Stimulated activated CD8-positive, alpha-beta memory T cell treated with anti-CD3 and anti-CD28 coated beads, Interleukin-12 subunit alpha, Interleukin-12 subunit beta, amount 100 ng/mL, for 1 hour (primary cell): ENCODE measurements at places on chromosomes 16 and 17.

GRCh38 chr17:77864234-77865111 is 94.0 kb upstream of the TNRC6C start:
- no peak for DNase-seq

DNA sequence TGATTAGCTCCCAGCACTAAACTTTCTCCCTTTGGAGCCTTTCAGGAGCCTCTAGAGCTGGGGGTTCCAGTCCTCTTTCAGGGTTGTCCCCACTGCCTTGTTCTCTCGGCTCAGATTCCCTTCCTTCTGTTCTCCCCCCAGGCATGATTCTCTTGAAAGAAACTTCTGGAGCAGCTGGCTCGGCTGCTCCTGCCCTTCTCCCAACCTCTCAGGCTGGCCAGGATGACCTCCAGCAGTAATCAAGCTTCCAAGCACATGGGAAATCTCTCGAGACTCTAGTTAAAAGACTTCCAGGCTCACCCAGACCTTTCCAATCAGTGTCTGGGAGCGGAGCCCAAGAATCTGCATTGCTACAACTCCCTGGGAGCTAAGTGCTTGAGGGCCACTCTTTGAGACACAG is 3.6 kb downstream of the SDK2 start:
- no peak for DNase-seq

- DNase-seq = no peak
Observed at GRCh38 chr16:75566758-75567255, 628 bp downstream of the GABARAPL2 start.

DNA sequence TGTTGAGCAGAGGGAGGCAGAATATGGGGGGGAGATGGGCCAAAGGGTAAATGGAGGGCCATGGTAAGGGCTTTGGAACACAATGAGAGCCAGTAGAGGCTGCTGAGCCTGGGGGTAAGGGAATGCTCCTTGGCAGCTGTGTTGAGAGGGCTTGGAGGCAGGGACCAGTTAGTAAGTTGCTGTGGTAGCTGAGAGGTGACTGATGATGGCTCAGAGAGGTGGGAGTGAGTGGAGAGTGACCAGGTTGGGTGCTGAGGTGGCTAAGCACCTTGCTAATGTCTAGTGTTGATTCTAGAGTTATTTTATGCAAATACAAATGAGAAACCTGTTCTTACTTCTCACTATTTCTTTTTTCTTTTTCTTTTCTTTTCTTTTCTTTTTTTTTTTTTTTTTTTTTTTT is 10.8 kb downstream of the SBK1 start:
- DNase-seq = no peak

DNA sequence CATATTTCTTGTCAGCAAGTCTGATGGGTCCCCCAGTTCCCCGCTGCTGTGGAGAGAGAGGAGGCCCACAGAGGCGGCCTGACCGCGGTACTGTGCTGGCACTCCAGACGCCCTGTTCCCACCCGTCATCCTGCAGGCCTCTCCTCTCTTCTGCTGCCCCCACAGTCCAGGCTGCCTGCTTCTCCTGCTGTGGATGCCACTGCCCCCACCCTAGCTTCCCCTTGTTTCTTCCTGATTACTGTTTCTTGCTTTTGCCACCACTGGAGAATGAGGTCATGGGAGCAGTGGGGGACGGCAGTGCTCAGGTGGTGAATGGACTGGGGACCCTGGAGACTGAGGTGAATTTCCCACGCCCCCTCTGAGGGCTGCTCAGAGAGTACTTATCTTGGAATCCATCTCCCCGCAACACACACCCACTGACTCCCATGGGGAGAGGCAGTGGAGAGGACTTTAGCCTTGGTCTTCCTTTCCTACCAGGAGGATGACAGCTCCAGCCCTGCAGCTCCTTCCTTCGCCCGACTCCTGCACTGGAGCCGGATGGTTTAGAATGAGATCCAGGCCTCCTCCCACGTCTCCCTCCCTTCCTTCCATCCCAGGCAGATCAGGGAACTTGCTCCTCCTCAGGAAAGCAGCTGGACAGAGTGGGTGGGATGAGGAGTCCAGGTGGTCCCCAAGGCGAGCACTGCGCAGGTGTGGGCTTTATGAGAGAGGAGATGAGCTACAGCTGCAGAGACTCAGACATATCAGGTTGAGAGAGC is 60.4 kb downstream of the PLXDC1 start:
- DNase-seq = no peak

DNA sequence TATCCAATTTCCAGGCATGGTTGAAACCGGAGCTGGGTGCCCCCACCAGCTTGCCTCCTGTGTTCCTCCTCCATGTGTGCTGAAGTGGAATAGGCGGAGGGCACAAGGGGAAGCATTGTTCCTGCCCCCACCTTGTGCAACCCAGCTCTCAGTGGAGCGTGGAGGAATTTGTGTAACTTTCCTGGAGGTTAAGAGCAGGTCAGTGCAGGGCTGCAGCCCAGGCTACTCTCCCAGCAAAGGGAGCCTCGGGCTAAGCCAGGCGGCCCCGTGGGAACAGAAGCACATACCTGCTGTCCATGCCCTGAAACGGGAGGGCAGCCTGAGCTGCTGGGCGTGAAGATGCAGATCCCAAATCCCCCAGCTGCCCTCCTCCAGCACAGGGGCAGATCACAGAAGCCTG is 158.8 kb upstream of the LHX1 start:
- DNase-seq = no peak

GRCh38 chr16:75556431-75556950 is 439 bp upstream of the TMEM231 start:
- no peak for DNase-seq

GRCh38 chr17:29068818-29069217 is 25.9 kb downstream of the PIPOX start:
- no peak for DNase-seq

DNA sequence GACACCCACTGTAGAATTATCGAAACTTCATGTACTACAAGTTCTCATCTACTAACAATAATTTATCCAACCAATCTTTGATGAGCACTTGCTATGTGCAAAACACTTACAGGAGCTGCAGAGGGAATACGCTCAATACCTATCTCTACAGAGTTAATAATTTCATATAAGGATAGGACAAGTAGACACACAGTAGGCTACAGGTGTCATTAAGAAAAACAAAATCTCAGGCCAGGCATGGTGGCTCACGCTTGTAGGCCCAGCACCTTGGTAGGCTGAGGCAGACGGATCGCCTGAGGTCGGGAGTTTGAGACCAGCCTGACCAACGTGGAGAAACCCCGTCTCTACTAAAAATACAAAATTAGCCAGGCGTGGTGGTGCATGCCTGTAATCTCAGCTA is 91.3 kb upstream of the PLEKHM1 start:
- no peak for DNase-seq

DNA sequence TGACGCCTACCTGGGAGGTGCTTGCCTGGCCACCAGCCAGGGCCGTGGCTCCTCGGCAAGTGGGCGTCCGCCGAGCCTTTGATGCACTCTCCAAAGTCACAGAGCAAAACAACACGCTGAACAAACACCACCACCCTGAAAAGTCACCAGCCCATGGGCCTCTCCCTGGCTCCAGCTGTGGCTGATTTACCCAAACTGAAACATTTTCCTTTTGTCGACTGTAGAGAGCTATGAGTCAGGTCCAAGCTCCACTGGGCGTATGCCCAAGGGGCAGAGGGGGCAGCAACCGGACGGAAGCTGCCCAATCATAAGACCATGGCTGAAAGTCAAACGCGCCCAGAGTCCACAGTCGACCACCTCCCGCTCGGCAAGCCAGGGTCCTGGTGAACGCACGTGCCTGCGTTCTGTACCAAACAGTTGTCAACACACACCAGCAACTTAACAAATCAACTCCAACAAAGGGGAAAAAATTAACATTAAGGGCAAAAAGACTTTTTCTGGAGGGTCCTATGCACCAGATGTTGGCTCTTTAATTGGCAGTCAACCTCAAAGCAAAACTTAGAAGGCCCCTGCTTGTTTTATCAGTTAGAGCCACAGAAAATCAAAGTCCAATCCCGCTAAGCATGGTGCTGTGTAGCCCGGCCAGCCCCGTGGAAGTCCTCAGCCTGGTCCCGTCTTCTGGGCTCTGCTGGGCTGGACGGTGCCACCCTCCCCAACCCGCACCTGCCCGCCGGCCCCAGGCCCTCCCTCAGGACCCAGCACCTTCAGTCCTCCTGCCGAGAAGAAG is 47.3 kb downstream of the TBC1D16 start:
- DNase-seq = no peak
